ENCODE measurements at places on chromosomes 12 and 14. TPM values are rescaled to one million over a fixed set of nuclear protein-coding genes. Genes with fewer than 3 reads are reported as not detected.

Gene SLC8A3
- not detected for total RNA-seq

Gene CGRRF1
- 20.1 TPM for total RNA-seq

Gene PRIMA1
- total RNA-seq: 0.44 TPM

Gene SLC7A8
- 1.7 TPM for total RNA-seq

Gene RNASE7
- total RNA-seq: not detected
